ENCODE measurements at places on chromosomes 7 and 10. TPM values are rescaled to one million over a fixed set of nuclear protein-coding genes. Genes with fewer than 3 reads are reported as not detected.

Gene CALML3
- not detected for total RNA-seq

Gene CALD1
- 68.3 TPM for total RNA-seq

Gene NEBL
- 0.07 TPM for total RNA-seq

Gene NPFFR1
- not detected for total RNA-seq

Gene INMT
- total RNA-seq: 0.03 TPM

Gene CPN1
- not detected for total RNA-seq

Gene RARRES2
- total RNA-seq: not detected

Gene UPK3B
- total RNA-seq: not detected

Gene C7orf33
- not detected for total RNA-seq

Gene HTR5A
- not detected for total RNA-seq

Gene NRG3
- not detected for total RNA-seq

Gene ATOH7
- total RNA-seq: not detected

Gene VIPR2
- not detected for total RNA-seq

Gene TMEM184A
- not detected for total RNA-seq

Gene ZNF25
- total RNA-seq: 8.4 TPM

All from MG63 (cell line).